ENCODE measurements at places on chromosomes 5 and 9.

- no peak for DNase-seq
Measured at GRCh38 chr5:18761801-18762200, 1127.5 kb downstream of the TAF11L14 start.

DNA sequence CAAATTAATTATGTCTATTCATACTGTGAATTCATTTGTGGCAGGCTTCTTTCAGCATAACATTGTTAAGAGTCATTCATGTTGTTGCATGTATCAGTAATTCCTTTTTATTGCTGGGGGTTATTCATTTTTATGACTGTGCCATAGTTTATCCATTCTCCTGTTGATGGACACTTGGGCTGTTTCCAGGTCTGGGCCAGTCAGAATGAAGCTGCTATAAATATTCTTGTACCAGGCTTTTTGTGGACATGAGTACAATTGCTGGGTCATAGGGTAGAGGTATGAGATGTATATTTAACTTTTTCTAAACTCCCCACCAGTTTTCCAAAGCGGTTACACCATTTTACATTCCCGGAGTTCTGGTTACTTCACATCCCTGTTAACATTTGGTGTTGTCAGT lies 13.6 kb downstream of the PRPF4 start:
- no peak for DNase-seq

GRCh38 chr5:169404223-169404622 lies 103.3 kb upstream of the SLIT3 start:
- DNase-seq = no peak

GRCh38 chr5:66538126-66538525 lies 58.1 kb upstream of the MAST4 start:
- no peak for DNase-seq

GRCh38 chr5:57137401-57137800 lies 36.5 kb upstream of the GPBP1 start:
- no peak for DNase-seq

DNA sequence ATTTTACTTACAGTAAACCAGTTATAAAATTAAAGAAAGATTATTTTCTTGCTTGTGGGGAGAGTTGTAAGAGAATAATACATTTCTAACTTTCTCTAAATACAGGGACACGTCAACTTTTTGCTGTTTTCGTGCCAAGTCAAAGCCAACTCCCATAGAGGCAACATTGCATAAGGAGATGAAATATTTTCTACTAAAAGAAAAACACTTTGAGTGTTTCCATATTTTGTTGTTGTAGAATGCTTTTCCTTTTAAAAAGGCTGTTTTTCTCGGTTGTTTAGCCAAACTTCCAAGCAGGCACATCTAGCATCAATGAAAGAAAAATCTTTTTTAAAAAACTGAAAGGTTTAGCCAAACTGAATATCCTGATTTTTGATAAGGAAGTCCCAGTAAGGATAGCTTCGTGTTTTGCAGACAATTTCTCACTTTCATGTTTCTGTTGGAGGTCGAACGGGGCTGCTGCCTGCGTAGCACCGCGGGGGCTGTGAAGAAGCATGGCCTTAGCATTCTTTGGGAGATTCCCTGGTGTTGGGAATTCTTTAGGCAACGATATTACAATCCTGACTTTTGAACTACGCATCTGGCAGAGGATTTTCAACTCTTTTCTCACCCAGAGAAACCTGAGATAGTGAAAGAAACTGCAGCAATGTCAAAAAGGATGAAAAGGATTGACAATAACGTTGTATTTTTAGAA lies 108.1 kb upstream of the FBXL7 start:
- no peak for DNase-seq

GRCh38 chr5:153829510-153830065 lies 209.1 kb downstream of the FAM114A2 start:
- no peak for DNase-seq

DNA sequence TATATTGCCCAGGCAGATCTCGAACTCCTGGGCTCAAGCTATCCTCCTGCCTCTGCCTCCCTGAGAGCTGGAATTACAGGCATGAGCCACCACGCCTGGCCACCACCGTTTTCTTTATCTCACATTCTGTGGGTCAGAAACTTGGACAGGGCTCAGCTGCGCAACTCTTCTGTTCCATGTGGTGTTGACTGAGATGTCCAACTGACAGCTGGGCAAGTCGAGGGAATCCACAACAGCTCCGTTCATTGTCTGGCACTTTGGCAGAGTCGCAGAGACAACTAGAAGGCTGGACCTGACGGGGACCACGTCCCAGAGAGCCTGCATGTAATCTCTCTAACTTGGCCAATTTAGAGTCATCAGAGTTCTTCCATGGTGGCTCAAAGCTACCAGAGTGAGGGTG lies 36.2 kb upstream of the AOPEP start:
- no peak for DNase-seq

DNA sequence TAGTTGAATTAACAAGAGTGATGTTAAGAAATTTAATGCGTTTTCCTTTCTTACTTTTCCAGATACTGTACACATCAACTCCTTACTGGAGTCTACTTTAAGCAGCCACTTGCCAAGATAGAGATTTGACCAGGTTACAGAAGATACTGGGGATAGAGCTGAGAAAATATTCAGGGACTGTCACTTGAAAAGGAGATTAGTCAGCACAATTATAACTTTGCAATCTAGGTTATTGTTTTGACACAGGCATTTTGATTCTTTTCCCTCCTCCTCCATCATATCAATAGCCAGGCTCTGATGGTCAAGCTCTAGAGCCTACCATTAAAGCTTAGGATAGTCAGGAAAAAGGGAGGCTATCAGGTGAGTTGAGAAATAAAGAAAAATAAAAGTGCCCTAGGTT lies 345.9 kb upstream of the ITGA1 start:
- DNase-seq = no peak

GRCh38 chr9:5805478-5805877 lies 27.4 kb downstream of the ERMP1 start:
- no peak for DNase-seq

- no peak for DNase-seq
Measured at GRCh38 chr5:142426129-142427014, 101.6 kb upstream of the SPRY4 start.

- no peak for DNase-seq
Measured at GRCh38 chr5:38455796-38456330, 100.6 kb downstream of the LIFR start.

GRCh38 chr9:95273369-95274022 lies 44.0 kb downstream of the FANCC start:
- no peak for DNase-seq

GRCh38 chr9:135704483-135704882 lies 2.5 kb downstream of the KCNT1 start:
- DNase-seq = no peak

GRCh38 chr5:120361941-120362340 lies 102.2 kb upstream of the PRR16 start:
- DNase-seq = no peak

GRCh38 chr5:79876456-79876855 lies 114.6 kb downstream of the MTX3 start:
- no peak for DNase-seq

GRCh38 chr5:127849408-127849807 lies 146.2 kb downstream of the CCDC192 start:
- no peak for DNase-seq

DNA sequence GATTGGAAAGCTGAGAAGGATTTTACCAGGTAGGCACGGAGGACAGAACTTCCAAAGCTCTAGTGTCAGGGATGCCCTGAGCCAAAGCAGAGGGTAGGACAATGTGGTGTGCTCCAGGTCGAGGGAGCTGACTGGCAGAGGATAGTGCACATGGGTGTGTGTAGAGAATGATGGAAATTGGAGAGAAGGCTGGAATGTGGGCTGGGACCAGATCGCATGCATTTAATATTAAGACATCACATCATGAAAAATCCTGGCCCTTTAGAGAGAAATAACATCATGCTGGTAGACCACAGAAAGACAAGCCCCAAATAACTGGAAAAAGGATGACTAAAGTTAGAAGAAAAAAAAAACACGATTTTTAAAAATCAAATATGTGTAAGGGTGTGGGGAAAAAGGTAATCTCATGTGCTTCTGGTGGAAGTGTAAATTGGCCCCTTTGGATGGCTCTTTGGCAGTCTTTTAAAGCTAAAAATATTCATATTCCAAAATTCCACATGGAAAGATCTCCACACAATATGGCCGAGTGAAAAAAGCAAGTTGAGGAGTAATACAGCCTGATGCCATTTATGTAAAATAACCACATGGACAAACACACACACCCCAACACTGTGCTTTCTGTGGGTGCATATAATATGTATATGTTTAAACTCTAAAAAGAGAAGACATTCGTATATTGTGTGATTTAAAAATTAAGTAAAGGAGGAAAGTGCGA lies 67.0 kb upstream of the TGFBR1 start:
- no peak for DNase-seq

DNA sequence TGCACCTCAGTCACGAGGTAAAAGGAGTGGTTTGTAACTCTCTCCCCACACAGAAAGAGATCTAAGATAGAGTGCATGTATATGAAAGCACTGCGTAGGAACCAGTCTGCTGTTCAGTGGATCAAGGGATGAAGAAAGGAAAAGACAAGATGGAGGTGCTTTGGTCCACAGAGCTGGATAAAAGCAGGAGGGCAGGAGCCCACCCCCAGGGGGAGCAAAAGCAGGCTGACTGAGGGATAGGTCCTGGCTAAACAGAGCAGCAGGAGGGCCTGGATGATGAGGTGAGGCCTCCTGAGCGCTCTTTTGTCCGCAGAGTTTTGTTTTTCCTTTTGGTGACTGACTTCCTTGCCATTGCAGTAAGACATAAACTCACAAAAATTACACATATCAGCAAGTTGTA lies 293.5 kb upstream of the C9orf72 start:
- DNase-seq = no peak

DNA sequence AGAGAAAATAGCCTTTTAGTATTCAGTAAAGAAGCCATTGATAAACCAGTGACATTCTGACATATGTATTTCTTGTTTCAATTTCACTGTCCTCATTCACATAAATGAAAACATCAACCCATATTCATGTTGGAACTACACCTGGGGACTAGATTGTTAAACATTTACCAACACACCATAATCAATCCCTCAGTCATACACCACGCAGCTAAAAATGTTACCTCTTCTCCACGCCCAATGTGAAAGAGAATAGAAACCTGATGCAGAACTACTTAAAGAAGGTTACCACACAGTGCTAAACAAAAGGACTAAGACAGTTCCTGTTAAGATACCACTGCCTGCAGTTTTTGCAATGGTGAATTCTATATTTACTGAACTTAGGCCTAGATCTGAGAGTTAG lies 518.9 kb downstream of the PRELID2 start:
- DNase-seq = no peak

- no peak for DNase-seq
Measured at GRCh38 chr9:95556521-95556920, 39.8 kb upstream of the PTCH1 start.

DNA sequence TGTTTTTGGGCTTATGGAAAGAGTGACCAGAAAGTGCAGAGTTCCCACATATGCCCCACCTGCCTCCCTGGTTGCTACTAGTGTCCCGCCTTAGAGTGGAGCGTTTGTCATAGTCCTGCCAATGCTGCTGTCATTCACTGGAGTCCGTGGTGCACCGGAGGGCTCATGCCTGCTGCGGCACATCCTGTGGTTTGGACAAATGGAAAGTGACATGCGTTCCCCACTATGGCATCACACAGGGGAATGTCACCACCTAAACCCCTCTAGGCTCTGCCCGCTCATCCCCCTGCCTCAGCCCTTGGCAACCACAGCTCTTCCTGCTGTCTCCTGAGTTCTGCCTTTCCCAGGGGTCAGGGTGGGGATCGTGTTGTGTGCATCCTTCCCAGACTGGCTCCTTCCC lies 29.2 kb downstream of the IRX4 start:
- DNase-seq = no peak

DNA sequence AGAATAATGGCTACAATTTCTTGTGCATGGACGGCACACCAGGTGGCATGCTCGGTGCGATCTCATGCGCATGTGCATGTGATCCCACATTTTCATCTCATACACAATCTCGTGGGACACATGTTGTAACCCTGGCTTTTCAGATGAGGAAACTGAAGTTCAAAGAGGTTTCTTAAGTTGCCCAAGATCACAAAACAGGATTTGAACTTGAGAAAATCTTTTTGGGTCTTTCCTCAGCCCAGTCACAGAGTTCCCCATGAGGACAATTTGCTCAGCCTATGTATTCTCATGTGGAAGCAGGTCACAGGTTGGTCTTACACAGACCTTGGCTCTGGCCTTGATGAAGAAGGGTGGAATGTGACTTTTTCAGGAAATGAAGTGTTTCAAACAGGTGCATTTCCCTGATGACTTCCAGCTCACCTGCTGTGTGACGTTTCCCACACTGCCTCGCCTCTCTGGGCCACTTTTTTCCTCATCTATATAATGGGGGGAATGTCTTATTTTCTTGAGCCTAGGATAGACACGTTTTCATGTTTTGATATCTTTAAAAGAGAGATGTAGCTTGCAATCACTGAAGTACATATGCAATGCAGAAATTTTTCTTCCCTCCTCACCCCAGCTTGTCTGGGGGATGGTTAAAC lies 7.1 kb upstream of the ORM1 start:
- DNase-seq = no peak

DNA sequence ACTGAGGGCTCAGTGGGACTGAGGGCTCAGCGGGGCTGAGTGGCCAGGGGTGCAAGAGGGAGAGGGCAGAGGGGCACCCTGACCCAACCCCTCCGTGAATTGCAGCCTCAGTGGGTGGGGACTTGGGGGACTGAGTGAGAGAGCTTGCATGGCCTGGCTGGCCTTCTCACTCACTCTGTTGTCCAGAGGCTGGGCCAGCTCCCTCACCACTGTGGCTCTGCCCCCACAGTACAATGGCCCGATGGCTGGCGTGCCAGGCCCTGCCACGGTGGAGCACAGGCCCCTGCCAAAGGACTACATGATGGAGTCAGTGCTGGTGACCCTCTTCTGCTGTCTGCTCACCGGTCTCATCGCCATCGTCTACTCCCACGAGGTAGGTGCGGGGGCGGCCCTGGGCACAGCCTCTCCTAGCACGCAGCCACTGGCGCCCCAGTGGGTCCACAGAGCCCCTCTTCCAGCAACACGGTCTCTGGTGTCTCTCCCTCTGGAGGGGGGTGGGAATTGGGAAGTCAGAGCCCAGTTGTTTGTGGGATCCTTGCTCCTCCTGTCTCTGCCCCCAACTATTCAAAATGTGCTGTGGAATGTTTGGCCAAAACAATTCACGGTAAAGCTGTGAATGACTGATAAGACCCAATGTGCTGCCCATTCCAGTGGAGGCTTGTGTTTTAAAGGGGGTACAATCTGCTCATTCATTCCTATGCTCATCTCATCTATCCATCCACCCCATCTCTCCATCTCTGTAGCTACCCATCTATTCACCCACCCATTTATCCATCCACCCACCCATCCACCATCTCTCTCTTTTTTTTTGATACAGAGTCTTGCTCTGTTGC lies 10.7 kb downstream of the PRRT1B start:
- no peak for DNase-seq

GRCh38 chr9:10697044-10697443 lies 84.2 kb upstream of the PTPRD start:
- no peak for DNase-seq

GRCh38 chr5:160108124-160108523 lies 11.1 kb downstream of the PWWP2A start:
- DNase-seq = no peak

- no peak for DNase-seq
Measured at GRCh38 chr9:91734371-91734981, 215.6 kb downstream of the ROR2 start.
